ENCODE measurements at places on chromosomes 3 and 15.

- DNase-seq = no peak
Observed at GRCh38 chr3:55017876-55018275, 90.0 kb upstream of the LRTM1 start.

GRCh38 chr3:184578822-184579221, 17.2 kb downstream of the EPHB3 start:
- DNase-seq = no peak

DNA sequence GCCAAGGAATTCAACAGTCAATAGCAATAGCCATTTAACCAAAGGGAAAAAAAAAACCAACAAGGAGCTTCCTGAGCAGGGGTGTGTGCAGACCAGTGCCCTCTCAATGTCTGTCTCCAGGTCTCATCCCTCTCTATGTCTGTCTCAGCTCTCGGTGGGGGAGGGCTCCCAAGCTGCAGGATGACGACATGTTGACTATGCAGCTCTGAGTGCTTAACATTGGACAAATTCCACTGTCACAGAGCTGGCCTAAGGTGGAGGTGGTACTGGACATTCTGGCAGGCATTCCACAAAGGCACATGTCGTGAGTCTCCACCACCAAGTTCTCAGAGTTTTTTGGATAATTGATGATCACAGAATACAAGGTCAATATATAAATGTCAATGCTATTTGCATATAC, 2.0 kb upstream of the CAPN7 start:
- DNase-seq = no peak

- no peak for DNase-seq
Observed at GRCh38 chr15:78453447-78453846, 15.4 kb downstream of the IREB2 start.

GRCh38 chr15:76062286-76062685, 2.5 kb downstream of the TMEM266 start:
- no peak for DNase-seq

DNA sequence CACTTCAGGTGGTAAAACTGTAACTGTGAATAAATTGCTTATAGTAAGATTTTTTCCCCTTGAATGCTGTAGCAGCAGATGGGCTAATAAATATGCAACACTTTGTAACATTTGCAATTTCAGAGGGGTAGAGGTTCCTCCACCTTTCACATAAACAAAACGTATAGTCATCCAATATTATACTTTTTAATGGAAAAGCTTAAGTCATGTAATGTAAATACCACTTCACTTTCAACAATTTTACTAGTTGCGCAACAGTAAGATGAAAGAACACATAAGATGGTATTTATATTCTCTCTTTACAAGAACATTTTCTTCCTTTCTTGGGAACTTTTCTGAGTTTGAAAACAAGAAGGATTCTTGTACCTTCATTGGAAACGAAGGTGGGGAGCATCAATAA, 56.6 kb upstream of the FAM3D start:
- no peak for DNase-seq

DNA sequence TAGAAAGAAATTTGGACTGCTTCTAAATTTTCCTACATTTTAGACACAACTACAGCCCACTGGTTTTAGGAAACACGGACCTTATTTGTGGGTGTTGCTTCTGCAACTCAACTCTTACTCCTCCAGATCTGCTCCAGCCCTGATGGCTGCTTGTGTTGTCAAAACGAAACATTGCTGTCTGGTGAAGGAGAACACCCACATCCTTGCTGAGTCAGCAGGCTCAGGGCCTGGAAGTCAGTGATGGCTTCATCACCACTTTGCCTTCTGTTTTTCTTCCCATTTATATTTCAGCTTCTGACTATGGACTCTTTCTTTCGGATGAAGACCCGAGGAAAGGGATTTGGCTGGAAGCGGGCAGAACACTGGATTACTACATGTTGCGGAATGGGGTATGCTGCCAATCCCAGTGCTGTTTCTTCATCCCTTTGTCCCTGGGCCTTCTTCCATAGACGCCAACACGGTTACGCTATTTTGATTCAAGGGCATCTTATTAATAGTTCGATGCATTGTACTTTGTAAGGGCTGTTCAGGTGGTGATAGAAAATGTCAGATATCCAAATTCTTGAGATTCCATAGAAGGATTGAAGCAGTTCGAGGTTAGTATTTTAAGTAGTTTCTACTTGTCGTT, 392.6 kb upstream of the TPM1 start:
- DNase-seq = no peak

DNA sequence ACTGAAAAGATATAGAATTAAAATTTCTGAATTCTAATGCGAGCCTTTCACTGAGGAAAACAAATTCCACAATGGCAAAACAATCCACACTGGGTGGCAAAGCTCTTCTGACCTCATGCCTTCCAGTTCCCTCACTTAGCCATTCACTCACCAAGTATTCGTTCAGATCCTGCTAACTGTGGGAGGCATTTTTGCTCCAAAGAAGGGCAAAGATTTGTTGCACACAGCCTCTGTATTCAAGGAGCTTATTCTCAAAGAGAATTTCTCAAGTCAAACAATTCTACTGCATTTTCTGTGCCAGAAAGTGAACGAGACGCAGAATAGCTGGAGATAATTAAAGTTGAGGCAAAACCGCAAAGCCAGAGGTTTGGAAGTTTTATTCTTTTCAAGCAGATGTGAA, 77.3 kb downstream of the CPNE4 start:
- DNase-seq = no peak

DNA sequence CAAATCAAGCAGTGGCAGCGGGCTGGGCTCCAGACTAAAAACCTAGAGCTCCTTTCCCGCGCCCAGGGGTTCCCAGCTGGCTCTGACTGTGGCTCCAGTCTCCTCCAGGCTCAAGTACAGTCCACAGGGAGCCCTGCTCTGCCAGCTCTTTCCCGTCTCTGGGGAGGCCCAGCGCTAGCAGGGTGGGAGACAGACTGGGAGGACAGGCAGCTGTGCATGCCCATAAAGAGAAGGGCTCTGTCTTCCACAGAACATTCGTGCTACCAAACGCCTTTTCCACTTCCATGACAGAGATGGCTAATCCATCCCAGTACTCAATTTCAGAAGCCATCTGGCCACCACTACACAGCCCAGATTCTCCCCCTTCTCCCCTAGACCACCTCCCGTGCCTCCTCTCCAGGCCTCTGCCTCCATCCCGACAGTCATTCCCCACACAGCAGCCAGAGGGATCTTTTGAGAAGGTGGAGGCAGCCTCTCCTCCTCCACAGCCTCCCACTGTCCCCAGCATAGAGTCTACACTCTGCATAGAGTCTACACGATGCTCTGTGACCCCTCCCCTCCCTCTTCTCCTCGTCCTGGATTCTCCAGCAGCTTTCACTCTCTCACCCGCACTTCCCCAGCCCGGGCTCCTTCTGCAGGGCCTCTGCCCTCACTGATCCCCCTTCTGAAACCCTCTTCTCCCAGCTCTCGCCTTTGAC, 6.8 kb upstream of the DUSP7 start:
- DNase-seq = no peak

DNA sequence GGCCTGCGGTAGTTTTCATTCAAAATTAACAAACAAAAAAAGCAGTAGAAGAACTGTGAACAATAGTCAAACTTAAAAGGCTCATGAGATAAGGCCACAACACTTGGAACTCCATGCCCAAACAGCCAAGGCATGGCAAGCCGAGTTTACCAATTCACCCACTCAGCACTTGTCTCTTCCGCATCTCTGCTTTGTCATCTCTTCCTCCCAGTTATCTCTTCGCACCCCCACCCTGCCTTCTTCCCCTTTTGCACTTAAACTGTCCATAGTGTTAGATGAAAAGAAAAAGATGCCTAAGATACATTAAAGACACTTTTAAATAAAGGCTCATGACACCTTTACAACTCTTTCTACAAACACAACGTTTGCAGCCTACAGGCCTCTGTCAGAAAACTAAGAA, 11.1 kb downstream of the TLE3 start:
- DNase-seq = no peak

DNA sequence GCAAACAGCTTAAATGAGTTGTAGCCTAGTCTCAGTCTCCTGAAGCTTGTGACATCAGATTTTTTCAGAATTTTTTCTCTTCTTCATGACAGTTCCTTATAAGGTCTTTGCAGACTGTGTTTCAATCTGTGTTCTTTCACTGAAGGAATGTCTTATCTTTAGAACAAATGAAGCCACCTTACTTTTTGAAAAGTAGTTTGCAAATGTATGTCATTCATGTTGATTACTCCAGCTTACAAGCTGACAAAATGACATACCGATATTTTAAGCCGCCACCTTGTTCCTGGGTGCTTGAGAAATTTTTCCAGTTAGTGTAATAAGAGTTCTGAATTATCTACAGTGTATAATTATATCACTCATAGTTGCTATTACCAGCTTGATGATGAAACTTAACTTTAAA, 57.0 kb downstream of the ASTE1 start:
- DNase-seq = no peak

DNA sequence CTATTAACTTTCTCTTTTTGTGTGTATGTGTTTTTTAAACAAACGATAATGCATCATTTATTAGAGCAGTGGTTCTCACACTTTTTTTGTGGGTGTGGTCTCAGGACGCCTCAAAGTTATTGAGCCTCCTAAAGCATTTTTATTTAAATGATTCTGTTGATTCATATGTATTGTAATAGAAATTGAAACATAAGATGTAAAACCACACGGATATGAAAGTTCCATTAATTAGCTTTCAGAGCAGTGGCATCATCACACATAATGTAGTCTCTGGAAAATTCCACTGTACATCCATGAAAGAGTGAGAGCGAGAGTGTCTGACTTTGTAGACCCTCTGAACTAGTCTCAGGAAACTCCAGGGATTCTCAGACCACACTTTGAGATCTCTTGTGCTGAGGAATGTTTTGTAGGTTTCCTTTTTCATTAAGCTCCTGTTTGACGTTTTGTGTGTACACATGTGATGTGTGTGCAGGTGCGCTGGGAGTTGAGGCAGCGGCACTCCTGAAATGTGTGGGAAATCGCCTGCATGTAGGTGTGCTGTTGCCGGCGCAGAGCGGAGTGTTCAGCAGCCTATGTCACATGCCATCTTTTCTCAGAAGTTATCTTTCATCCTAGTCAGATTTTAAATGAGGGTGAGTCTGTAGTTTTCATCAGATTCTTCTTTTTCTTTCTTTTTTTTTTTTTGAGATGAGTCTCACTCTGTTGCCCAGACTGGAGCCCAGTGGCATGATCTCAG, 5.3 kb upstream of the TRAK1 start:
- no peak for DNase-seq

DNA sequence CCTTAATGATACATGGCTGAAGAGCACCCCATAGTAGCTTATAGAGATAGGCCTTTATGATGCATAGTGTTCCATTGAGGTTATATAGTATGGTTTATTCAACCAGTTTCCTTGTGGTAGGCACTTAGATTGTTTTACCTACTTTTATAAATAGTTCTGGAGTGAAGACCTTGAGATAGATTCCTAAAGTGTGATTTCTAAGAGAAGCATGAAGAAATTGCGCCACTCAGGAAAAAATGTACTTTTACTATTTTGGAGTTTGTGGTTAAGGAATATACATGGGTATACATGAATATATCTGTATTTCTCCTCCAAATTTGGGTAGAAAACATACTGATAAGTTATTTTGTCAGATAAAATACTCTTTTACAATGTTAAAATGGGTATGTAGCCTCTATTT, 70.5 kb downstream of the CHD2 start:
- no peak for DNase-seq

GRCh38 chr3:52223449-52224408, 1.7 kb downstream of the TLR9 start:
- no peak for DNase-seq

DNA sequence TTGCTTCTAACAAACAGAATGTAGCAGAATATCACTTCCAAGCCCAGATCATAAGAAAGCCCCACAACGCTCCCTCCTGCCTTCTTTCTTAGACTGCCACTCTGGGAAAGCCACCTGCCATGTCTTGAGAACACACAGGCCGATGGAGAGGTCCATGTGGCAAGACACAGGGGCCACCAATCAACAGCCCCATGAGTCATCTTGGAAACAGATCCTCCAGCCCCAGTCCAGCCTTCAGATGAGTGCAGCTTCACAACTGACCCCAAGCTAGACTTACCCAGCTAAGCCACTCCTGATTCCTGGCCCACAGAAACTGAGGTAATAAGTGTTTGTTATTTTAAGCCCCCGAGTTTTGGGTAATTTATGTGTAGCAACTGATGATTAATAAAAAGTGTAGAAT, 39.7 kb downstream of the PTH1R start:
- no peak for DNase-seq

GRCh38 chr3:54593653-54594052, 334.2 kb downstream of the LRTM1 start:
- DNase-seq = no peak

GRCh38 chr3:105869861-105870755, 1.3 kb upstream of the CBLB start:
- DNase-seq = no peak

DNA sequence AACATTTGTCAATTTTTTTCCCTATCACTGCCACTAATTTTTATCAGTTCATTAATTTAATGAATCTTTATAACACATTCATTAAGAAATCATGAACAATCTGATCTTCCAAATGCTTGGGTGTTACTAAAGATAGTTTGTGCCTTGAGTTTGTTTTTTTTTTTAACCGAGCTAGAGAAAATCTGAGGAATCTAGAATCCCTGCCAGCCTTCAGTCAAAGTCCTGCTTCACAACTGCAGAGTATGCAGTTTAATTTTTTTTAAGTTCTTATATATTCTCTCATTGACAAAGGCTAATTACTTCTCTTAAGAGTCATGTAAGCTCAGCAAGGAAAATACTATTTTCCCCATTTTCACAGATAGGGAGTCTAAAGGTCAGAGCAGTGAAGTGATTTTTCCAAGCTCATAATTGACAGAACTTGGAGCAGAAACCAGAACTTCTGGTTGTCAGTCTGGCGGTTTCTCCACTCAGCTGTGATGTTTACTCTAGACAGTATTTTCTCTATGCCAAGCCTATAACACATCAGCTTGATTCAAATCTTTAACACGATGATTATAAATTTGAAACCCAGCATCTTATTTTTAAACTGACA, 55.7 kb downstream of the TNIK start:
- no peak for DNase-seq

- DNase-seq = peak; percentile 14
Observed at GRCh38 chr3:197256836-197257444, 41.5 kb downstream of the DLG1 start.

DNA sequence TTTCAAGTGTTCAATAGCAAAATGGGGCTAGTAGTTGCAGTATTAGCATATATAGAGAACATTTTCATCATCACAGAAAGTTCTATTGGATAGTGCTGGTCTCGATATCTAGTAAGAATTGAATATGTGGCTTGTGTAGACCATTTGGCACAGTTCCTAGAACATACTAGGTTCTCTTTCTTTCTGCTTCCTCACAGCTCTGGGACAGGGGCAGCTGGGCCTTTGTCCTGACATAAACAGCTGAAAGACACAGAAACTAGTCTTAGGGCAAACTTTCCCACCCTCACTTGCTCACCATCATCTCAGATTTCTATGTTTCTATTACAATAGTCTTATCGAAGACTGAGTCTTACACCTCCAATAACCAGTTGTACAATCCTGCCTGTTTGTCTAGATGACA, 63.7 kb upstream of the DLG1 start:
- DNase-seq = no peak

DNA sequence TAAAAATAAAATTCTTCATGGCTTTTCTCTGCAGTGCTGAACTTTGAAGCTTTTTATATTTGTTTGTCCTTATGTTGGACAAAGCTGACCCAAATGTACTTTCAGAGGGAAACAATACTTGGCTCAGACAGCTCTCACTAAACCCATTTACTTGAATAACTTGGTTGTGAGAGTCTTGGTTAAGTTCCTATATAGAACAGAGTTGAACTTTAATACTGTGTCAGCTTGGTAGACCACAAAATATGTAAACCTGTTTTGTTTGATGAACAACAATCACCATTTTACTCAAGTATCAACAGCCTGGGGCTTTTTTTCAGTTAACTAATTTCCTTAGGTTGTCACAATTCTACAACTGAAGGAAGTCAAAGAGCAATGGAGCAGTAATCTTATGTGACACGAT, 211.9 kb downstream of the CADM2 start:
- DNase-seq = no peak

All from stimulated activated CD8-positive, alpha-beta memory T cell treated with anti-CD3 and anti-CD28 coated beads, Interleukin-15, amount 100 ng/mL, for 1 hour (primary cell).